ENCODE measurements at places on chromosomes 6 and 20. TPM values are rescaled to one million over a fixed set of nuclear protein-coding genes. Genes with fewer than 3 reads are reported as not detected.
A peak's percentile ranks its signal among the peaks of the same experiment; 100 is the strongest.

Gene SOX18
- 4.4 TPM for polyA plus RNA-seq

Gene IL17F
- polyA plus RNA-seq, result not detected

GRCh38 chr6:45256697-45257695 lies 71.1 kb upstream of the RUNX2 start:
- DNase-seq, result no peak

- DNase-seq, result no peak
These were observed 110.0 kb upstream of the SLC35B3 start for GRCh38 chr6:8545336-8545735.

- DNase-seq, result no peak
These were observed 303.8 kb upstream of the ECI2 start for GRCh38 chr6:4439159-4439558.

DNA sequence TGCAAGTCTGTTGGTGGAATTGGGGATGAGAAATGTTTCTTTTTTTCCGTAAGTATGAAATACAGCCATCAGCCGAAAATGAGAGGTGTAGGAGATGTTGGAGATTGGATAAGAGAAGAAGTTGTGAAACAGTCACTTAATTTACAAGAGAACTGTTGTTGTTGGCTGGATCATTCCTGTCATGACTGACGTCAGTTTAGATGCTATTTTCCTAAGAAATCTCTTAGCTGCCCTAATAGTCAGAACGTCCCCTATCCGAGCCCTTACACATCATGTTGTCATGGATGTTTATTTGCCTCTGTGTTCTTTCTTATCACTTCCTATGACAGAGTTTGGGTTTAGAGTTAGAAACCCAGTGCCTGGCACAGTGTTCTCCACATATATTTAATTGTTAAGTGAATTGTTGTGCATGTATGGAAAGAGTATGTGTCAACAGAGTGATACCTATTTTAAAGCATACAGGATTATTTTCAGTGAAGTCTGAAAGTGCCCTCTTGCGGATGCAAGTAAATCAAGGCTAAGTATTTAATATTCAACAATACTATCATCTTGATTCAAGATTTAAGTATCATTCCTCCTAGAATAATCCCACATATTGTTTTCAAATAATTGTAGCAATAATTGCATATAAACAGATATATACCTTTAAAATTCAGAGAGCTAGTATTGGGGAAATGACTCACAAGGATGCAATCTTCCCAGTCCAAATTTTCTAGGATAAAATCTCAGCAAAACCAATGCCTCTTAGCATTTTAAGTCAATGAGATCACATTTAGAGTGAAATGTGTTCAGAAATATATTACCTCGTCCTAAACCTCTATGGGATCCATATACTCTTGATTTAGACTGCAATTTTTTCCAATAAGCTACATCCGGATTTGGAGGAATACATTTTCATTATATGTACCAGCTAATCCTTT lies 309.9 kb upstream of the NOX3 start:
- DNase-seq, result no peak

DNA sequence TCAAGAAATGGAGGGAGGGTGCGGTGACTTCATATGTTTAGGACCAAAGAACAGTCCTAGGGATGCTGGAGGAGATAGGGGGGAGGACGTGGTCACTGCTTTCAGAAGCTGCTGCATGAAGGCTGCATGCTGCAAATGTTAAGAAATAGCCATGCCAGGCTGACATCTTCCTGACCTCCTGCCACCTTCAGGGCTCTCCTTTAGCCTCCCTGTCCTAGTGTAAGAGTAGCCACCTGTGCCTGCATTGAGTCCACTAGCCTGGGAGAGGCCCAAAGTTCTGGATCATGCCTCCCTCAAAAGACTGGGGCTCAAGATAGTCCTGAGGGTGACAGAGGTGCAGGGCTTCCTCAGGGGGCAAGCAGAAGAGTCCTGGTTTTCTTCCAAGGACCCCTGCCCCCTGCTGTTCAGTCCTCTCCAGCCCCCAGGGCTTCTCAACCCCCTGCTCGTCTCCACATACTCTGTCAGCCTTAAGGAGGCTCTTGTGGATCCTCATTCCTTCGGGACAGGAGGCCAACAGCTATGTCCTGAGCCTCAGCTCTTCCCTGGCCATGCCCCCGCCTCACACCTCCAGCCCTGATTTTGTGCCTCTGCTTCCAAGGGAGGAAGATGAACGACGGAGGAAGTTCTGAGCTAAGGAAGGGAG lies 96.3 kb downstream of the MRPL14 start:
- DNase-seq, result no peak

DNA sequence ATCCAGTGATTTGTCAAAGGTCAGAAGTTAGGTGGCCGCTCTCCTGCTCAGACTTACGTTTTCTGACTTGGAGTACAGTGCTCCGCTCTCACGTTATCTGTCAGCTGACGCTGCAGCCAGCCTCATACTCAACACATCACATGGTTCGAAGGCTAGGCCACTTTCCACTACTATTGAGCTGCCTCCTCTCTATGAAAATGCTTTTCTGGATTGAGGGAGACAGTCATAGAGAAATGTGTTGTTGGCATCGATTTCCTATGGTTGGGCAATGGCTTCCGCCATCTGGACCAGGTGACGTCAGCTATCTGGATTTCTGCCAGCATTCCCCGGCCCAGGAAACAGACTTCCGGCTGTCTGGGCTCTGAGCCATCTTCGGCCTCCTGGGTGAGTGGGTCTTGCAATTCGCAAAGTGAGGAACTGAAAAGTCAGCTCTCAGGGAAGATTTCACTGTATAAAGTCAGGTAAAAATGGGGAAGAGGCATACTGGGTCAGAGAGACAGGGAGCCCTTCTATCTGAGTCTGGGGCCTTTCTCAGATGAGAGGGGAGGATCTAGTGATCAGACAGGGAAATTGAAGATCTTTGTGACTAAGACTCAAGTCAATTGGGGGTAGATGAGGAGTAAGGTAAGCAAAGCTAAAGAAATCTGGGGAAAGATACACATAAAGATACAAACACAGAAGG lies 37.5 kb upstream of the IER3 start:
- peak; percentile 88 for DNase-seq

DNA sequence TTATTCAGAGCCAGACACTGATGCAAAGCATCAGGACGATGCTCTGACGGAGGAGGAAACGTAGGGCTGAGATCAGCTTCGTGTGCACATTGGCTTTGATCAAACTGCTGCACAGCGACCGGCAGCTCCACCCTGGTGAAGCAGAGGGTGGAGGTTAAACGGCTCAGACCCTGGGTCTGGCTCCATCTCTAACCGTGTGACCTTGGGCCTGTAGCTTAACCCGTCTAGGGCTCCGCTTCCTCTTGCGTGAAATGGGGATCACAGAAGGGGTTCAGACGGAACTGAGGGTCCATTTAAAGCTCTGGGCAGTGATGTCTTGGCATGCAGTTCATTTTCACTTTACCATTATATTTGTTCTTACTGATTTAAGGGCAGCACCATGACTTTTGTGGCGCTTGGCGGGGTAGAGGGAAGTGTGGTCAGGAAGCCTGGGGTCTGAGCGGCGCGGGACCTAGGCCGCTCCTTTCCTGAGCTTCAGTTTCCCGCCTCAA lies 644 bp downstream of the RBL1 start:
- peak; percentile 59 for DNase-seq

GRCh38 chr20:36773107-36773596 lies 411 bp downstream of the DSN1 start:
- DNase-seq, result no peak

- DNase-seq, result no peak
These were observed 25.6 kb downstream of the MAN1A1 start for GRCh38 chr6:119323931-119324330.

Data from K562 (cell line).